ENCODE measurements at places on chromosomes 6 and 20.

- H3K27ac ChIP-seq = no peak overlapping the region
- ATAC-seq = no peak
- no peak overlapping the region for H3K4me3 ChIP-seq
- H3K36me3 ChIP-seq = no peaks in the 10 kb centered on the region
These were observed 147.2 kb downstream of the DOK5 start for GRCh38 chr20:54622333-54623295.

GRCh38 chr6:139519571-139520031 lies 145.2 kb upstream of the CITED2 start:
- no peak overlapping the region for H3K27ac ChIP-seq
- no peak for ATAC-seq
- no peaks in the 10 kb centered on the region for H3K4me1 ChIP-seq
- peaks cover 10% of the 10 kb centered on the region for H3K36me3 ChIP-seq

- H3K4me1 ChIP-seq = no peaks in the 10 kb centered on the region
- ATAC-seq = no peak
- H3K4me3 ChIP-seq = no peak overlapping the region
These were observed 25.5 kb upstream of the SSTR4 start for GRCh38 chr20:23009636-23010035.

DNA sequence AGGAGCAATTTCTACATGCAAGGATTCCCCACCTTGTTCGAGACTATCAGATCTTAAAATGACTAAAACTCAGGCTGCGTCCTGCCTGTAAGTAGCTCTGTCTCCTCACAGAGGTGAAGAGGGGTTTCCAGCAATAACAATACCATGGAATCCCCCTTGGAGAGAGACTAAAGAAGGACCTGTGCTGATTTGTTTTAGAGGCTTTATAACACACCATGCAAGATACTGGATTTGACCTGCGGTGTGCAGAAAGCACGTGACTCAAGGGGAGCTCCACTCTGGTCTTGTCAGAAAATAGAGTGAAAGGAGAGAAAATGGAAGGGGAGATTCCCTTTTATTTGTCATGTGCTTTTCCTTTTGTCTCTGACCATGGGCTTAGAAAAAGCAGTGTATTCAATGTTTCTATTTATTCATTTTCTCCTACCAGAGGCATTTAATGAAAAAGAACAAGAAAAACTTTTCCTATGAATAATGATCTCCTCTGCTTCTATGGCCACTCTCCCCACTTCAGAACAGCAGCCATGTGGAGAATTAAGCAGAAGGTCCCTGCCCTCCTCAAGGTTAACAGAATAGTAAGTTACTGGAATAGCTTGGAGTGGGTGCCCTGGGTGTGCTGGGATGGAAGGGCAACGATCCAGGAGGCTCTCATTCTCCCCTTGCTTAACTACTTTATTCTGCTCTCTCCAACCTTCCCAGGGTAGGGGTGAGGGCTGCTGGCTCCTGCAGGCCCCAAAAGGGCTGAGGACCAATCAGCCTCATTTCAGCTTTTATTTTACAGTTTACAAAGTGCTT lies 19.2 kb upstream of the MRPS10 start:
- H3K36me3 ChIP-seq = peaks cover 21% of the 10 kb centered on the region
- ATAC-seq = peak; percentile 71
- peak overlapping the region; percentile 82 for H3K27ac ChIP-seq
- H3K27me3 ChIP-seq = no peaks in the 10 kb centered on the region
- peaks cover 36% of the 10 kb centered on the region for H3K4me1 ChIP-seq
- H3K4me3 ChIP-seq = peak overlapping the region; percentile 42
